H1 (cell line): ENCODE measurements at places on chromosomes 2 and 18. TPM values are rescaled to one million over a fixed set of nuclear protein-coding genes. Genes with fewer than 3 reads are reported as not detected.

DNA sequence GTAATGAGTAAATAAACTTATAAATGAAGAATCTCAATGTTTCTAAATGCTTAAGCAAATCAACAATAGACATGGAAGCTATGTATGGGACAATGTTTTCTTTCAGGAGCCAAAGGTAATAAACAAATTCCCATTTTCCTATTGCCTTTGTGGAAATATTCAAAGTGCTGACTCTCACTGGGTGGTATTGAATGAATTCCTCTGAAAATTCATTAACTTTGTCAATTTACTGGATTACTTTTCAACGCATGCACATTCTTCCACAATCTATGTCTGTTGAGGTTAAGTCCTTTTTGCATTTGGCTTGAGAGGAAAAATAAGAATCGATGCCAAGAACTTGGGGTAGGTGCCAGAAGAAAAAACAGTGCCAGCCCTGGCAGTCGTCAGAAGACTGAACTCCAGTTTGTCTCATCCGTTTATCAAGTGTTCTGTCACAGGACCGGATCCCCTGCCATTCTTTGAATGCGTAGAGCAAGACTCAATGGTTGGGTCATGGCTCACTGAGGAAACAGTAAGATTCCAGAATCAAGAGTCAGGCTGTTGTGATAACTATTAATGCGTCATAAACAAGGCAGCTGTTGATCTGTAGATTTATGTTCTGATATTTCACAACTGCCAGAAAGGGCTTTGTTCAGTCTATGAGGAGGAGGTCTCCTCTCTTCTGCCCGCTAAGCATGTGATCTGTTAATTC lies 133.3 kb downstream of the GFPT1 start:
- H3K4me3 ChIP-seq: no peak overlapping the region
- H3K27ac ChIP-seq: no peak overlapping the region
- no peaks in the 10 kb centered on the region for H3K36me3 ChIP-seq

GRCh38 chr18:24518596-24518995 lies 58.2 kb downstream of the HRH4 start:
- H3K4me3 ChIP-seq: no peak overlapping the region
- H3K27me3 ChIP-seq: no peaks in the 10 kb centered on the region
- no peaks in the 10 kb centered on the region for H3K4me1 ChIP-seq
- no peak for DNase-seq
- H3K36me3 ChIP-seq: no peaks in the 10 kb centered on the region

GRCh38 chr2:146661473-146662096 lies 1183.2 kb upstream of the ACVR2A start:
- H3K27ac ChIP-seq: no peak overlapping the region
- no peaks in the 10 kb centered on the region for H3K27me3 ChIP-seq
- peaks cover 5% of the 10 kb centered on the region; the same call in 1 of the 2 replicates for H3K36me3 ChIP-seq
- no peak overlapping the region for H3K4me3 ChIP-seq

DNA sequence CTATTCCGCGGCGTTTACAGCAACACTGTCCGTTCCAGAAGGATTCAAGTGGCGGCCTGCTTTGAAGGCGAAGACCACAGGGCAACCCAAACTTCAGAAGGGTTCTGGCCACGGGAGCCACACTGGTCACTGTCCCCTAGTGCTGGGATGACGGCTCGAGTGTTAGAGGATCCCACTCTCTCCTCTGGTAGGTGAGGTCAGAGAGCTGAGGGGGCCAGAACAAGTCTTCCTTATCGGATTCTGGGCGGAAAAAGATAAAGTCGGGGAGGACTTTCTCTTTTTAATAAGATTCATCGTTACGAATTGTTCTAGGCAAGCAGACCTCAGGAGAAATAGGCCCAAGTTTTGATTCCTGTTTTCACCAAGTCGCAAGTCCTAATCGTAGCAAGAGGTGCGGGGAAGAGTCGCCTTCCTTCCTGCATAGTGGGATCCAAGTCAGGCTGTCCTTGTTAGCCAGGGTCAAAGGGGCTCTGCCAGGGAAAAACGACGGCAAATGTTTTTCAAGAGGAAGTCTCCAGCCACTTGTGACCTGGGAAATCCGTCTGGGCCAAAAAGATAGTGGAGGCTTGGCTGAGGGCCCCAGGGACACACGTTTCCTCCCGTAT lies 864 bp upstream of the MYL12A start:
- H3K27me3 ChIP-seq: no peaks in the 10 kb centered on the region
- H3K4me1 ChIP-seq: peaks cover 2% of the 10 kb centered on the region; the same call in 1 of the 2 replicates
- H3K4me3 ChIP-seq: peak overlapping the region; percentile 91
- no peak for DNase-seq
- peak overlapping the region; percentile 55; the same call in 1 of the 2 replicates for H3K27ac ChIP-seq

- H3K36me3 ChIP-seq: no peaks in the 10 kb centered on the region
- H3K27ac ChIP-seq: no peak overlapping the region
- 0 out of 2 replicates have a peak, but pooled peaks cover 3% of the 10 kb centered on the region for H3K27me3 ChIP-seq
Measured at GRCh38 chr18:10511236-10511635, 14.6 kb upstream of the NAPG start.

GRCh38 chr18:76205906-76206305 lies 289.1 kb downstream of the ZNF516 start:
- no peaks in the 10 kb centered on the region for H3K36me3 ChIP-seq
- no peak overlapping the region for H3K27ac ChIP-seq
- H3K4me1 ChIP-seq: no peaks in the 10 kb centered on the region; the same call in 1 of the 2 replicates
- H3K4me3 ChIP-seq: no peak overlapping the region

Gene SKOR2
- polyA plus RNA-seq: 0.05 TPM in 2 replicates

Gene OBSL1
- 116 and 205 TPM in 2 replicates for polyA plus RNA-seq

Gene GAD1
- polyA plus RNA-seq: 1.0 and 1.1 TPM in 2 replicates

Gene MC4R
- polyA plus RNA-seq: 0.11 TPM in 1 of 2 replicates, not detected in the other
